ENCODE measurements at places on chromosomes 1 and 21.

GRCh38 chr1:80278936-80279335 lies 1272.4 kb upstream of the ADGRL4 start:
- DNase-seq, result no peak

- peak; percentile 87 for DNase-seq
These were observed 809 bp downstream of the SYT11 start for GRCh38 chr1:155859881-155860871.

GRCh38 chr1:50289495-50289894 lies 133.7 kb downstream of the DMRTA2 start:
- no peak for DNase-seq

GRCh38 chr1:150512846-150513245 lies 2.7 kb upstream of the FALEC start:
- DNase-seq, result no peak

DNA sequence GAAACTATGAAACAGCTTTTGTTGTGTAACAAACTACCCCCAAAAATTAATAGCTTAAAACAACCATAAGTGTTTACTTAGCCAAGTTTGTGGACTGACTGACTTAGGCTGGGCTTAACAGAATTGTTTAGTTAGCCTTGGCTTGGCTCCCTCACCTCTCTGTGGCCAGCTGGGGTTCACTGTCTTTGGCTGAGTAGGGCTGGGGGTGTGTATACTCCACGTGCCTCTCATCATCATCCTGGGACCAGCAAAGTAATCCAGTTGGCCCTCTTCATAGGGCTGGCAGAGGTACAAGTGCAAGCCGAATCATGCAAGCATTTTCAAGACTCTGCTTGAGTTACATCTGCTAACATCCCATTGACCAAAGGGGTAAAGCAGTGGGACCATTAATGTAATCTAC lies 252.3 kb downstream of the BRINP2 start:
- DNase-seq, result no peak

DNA sequence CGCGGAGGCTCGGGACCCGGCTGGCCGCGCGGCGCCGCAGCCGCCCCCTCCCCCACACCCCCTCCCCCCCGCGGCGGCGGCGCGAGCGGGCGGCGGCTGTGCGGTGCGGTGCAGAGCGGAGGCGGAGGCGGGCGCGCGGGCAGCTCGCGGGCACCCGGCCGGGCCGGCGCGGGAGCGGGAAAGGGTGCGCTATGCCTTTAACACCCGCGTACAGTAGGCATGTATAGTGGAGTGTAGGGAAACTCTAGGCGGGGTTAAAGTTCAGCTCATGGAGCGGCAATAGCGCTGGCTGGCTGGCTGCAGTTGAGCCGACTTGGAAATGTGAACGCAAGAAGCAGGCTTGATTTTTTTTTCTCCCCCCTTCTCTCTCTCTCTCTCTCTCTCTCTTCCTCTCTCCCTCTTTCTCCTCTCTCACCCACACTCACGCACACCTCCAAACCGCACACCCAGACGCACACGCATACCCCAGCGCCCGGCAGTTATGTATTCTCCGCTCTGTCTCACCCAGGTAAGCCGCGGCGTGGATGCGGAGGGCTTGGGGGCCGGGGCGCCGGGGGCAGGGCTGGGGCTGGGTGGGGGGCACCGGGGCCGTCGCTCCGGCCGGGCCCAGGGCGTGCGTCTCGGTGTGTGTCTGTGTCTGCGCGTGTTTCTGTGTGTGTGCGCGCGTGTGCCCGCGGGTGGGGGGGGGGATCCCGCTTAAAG lies at the start of gene NFIA:
NFIA (plus strand) TSS at position 251 of the 702 bp plus-strand sequence.
- DNase-seq, result peak; percentile 34

GRCh38 chr21:26835027-26835713 lies 10.0 kb downstream of the ADAMTS1 start:
- no peak for DNase-seq

DNA sequence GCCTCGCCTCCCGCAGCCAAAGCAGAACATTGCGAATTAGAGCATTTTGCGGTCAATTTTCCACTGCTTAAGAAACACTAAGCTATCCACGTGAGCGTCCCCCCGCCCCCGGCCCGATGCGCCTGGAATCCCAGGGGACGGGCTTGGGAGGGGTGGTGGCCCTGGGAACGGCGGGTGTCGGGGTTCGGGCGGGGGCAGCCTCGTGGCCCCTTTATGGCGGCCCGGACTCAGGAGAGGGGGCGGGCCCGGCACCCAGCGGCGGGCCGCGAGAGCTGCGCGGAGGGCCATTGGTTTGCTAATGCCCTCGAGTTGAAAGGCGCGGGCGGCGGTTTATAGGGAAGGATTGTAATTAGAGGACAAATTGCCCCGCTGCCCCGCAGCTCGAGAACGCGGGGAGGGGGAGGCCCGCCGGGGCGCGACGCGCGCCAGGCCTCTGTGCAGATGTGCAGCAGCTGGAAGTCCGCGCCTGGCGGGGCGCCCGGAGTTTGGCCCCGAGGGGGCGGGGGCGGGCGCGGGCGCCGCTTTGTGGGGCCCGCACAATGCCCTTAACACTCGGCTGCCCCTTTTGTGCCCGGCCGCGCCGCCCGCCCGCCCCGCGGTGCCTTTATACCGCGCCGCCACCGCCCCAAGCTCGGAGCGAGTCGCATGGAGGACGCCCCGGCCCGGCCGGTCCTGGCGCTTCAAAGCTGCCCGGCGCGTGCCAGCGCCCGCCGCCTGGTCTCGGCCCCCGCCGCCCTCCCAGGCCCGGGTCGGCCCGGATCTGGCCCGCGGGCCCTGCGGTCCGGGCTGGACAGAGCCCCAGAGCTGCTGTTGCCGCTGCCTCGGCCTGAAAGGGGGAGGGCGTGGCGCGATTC lies 1.9 kb upstream of the HES3 start:
- DNase-seq, result no peak

GRCh38 chr1:169858467-169858866 lies 35.2 kb downstream of the SCYL3 start:
- DNase-seq, result no peak

DNA sequence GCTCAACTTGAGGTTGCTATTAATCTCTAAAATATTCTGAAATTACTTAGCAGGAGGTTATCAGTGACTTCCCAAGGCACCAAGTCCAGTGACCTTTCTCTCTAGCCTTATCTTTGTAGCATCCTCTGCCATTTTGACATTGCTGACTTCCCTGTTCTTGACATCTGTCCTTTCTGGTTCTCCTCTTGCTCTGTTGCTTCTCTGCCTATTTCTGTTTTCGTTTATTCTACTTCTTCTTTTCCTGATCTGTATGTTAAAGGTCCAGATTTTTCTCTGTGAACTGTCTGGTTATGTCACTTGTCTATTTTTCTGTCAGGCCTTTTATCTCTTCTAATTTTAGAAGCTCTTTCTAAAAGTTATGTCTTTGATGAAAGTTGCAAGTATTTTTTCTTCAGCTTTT lies 178.8 kb downstream of the VPS13D start:
- DNase-seq, result no peak

GRCh38 chr1:180504186-180504585 lies 1.8 kb upstream of the ACBD6 start:
- no peak for DNase-seq

- no peak for DNase-seq
These were observed 31.7 kb upstream of the WNT4 start for GRCh38 chr1:22174446-22175220.

- no peak for DNase-seq
These were observed 120.0 kb downstream of the TGFBR3 start for GRCh38 chr1:91765880-91766443.

DNA sequence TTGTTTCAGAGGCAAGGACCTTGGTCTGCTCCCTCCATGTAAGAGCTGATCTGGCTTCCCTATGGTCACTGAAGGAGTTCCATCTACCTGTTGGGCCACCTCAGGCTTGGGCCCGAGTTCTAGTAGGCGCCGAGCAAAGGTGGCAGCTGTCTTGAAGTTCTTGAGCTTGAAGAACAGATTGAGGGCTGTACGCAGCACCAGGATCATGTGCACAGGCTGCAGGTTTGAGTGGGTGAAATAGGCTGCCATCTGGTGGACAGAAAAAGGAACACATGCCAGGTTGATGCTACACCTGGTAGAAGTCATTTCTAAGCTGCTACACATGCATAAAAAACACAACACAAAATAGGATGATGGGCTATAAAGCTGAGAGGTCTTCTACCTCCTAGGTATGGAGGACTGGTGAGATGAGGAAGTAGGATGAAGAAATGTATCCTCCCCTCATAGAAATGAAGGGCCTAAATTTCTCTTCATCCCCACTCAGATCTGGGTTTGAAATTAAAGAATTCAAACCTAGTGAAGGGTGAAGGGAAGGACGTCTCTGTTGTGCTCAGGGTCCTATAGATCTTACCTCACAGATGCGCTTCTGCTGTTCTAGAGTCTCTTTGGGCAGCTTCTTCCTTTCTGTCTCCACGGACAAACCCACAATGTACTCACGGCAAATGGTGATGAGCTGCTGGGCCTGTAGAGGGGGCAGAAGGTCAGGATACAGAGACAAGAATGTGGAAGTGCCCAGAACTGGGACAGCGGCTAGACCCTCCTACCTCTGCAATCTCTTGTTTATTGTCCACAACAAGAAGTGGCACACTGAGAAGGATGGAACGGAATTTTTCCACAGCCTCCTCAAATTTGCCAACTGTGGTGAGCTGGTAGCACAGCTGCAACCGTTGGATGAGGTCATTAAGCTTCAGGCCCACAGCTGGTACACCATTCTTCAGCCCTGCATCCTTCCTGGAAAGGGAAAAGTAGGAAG lies 6.6 kb upstream of the PEX19 start:
- DNase-seq, result peak; percentile 81

- DNase-seq, result no peak
These were observed 177.2 kb downstream of the GIPC2 start for GRCh38 chr1:78222960-78223358.

DNA sequence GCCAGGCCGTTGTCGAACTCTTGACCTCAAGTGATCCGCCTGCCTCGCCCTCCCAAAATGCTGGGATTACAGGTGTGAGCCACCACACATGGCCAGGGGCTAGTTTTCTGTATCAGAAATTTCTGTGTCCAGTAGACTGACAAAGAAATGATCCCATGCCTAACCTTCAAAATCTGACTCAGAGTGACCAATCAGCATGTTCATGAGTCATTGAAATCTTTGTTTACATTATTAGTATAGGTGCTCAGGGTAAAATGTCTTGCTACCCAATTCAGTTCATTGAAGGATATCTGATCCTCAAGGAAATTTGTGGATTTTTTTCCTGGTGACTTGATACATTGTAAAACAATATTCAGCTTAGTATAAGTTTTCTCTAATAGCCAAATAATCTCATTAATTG lies 11.0 kb upstream of the LDLRAD2 start:
- DNase-seq, result no peak

DNA sequence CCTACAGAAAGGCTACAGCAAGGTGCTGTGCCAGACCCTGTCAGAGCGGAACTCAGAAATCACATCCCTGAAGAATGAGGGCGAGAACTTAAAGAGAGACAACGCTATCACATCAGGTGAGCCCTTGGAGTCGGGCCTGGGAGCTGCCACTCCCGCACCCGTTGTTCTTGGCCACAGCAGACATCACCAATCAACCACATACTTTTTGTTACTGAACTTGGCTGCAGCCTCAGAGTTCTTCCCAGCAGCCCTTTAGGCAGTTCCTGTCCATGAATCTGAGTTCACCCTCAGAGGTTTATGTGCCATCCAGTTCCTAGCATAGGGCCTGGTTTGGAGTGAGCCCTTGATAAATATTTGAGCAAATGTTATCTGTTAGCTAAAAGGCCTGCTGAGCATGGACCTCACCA lies 61.6 kb downstream of the FHAD1 start:
- DNase-seq, result no peak

DNA sequence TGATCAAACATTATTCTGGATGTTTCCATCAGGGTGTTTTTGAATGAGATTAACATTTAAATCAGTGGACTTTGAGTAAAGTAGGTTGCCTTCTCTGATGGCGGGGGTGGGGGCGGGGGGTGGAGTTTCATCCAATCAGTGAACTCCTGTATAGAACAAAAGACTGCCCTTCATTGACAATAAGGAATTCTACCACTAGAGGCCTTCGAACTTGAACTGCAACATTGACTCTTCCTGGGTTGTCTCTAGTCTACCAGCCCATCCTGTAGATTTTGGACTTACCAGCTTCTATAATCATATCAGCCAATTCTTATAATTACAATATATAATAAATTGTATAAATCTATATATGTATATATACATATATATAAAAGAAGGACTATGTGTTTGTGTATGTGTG lies 520.4 kb upstream of the CXADR start:
- DNase-seq, result no peak

DNA sequence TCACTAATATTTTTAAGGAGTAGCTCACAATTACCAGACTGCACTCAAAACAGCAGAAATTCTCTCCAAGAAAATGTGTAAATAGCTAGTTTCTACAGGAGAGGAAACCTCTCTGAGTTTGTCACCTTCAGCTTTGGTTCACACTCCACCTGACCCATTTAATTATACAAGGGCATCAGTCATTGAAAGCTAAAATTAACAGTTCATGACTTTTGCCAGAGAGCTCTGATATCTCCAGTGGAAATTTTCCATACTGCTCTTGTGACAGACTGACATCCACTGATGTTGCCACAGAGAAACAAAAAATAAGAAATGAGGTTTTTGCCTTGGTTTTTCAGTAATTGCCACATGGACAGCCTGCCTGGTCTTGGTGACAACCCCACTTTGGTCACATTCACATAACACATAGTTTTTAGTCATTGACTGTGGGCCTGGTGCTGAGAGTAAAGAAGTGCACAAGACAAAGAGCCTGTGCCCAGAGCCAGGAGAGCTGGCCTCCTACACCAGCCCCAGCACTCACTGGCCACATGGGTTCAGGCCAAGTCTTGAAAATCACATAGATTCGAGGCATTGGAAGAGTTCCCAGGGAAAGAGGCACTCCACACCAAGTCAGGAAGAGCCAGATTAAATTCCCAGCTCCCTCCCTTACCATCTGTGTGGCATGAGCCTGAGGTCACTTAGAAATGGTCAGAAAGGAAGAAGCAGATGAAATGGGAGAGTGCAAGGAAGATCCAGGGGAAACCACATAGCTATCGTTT lies 13.8 kb upstream of the SIM2 start:
- DNase-seq, result no peak

DNA sequence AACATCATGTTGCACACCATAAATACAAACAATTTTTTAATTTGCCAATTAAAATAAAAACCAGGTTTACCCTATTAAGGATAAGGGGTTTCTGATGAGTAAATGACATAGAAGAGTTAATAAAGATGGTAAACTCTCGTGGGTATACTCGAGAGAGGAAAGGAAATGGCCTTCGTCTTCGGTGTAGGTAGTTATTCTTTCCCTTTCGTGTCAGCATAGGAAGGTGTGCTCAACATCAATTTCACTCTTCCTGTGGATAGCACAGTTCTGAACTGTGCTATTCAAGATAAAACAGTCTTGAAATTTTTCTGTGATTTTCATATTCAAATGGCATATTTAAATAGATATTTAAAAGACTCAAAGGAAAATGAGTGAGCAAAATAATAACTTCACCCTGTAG lies 98.2 kb downstream of the RGL1 start:
- no peak for DNase-seq

DNA sequence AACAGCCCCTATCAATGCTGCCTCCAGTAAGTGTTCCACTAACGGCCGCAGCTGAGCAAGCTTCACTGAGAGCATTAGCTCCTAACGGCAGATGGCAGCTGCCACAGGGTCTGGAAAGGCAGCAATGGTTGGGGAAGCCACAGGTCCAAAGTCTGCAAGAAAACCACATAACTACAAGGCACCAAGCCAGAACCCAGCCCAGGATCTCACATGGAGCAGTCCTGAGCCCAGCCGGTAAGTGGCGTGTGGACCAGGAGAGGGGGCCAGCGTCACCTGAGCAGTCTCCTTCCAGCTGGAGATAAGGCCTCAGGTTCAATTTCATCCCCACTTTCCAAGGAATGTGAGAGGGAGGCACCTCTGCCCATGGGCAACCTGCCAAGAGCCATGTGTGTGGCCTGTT lies 13.2 kb downstream of the SYT2 start:
- DNase-seq, result no peak

- no peak for DNase-seq
These were observed 50.7 kb downstream of the DHRS3 start for GRCh38 chr1:12567288-12567819.

- DNase-seq, result peak; percentile 31
These were observed 33.2 kb upstream of the PAX7 start for GRCh38 chr1:18597160-18598042.
